ENCODE measurements at places on chromosomes 11 and 22.

DNA sequence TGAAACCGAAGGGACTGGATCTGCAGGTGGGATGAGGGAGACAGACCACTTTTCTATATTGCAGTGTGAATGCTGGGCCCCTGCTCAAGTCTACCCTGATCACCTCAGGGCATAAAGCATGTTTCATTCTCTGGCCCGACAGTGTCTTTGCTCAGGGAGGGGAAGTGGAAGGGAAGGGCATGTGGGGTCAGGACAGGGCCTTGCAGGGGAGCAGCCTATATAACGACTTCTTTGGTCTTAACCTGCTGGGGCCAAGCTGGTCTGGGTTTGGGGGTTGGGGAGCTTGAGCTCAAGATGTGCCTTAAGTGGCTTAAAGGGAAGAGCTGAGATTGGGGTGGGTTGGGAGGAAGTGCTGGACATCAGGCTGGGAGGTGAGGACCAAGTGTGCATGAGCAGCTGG, 86.4 kb downstream of the GDPD4 start:
- no peak for DNase-seq

- DNase-seq, result peak; percentile 84
Measured at GRCh38 chr11:125902927-125903710, at the start of gene PUS3. PUS3 (minus strand) TSS chr11:125903206; CDS start chr11:125896284, 6,922 bp downstream.

DNA sequence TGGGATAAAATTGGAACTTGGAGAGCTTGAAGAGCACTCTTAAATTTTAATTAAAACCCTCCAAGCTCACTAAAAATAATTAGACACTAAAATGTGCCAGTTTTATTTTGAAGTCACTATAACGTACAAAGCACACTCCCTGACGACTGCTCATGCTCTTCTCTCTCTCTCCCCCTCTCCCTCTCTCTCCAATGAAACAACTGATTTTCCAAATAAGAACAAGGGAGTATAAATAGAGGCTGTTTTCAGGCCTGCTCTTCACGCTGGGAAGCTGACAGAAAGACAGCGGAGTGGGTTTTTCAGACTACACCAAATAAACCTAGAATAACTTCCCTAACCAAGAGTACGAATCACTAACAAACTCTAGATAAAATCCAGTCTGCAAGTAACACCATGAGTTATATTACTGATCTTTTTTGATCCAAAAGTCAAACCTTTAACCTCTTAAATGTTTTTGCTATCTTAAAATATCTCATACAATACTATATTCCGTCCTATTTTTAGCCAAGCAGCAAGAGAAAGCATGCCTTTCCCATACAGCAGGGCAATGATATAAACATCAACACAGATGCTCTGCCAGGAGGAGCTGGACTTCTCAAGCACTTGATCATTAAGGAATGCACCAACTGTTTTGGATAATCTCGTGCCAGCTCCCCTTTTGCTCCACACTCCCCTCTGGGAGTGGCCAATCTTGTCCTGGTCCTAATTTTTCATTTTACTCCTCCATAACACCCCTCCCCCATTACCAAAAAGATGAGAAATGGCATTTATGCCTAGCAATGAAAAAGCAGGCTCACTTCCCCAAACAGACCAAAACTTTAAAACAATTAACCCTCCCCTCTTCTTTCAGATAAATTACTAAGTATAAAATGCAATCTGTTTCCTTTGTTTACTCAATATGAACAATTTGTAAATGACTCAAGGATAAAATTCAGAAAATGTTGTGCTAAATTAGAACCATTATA, 116.9 kb downstream of the SOX6 start:
- no peak for DNase-seq

DNA sequence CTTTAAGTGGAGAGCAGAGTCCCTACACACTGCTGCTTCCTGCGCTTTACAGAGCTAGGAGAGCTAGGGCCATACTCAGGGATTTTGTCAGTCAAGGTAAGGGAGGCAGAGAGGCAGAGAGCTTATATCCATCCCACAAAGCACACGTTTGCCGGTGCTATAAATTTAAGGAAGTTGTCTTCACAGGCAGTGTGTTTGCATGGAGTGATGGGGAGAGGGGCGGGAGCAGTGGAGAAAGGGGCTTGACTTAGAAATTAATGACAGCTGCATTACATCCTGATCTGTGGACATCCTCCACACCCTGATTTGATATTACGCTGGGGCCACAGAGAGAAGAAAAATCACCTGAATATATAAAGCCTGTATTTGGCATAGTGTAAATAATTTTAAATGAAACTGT, 84.1 kb downstream of the NTM start:
- no peak for DNase-seq

DNA sequence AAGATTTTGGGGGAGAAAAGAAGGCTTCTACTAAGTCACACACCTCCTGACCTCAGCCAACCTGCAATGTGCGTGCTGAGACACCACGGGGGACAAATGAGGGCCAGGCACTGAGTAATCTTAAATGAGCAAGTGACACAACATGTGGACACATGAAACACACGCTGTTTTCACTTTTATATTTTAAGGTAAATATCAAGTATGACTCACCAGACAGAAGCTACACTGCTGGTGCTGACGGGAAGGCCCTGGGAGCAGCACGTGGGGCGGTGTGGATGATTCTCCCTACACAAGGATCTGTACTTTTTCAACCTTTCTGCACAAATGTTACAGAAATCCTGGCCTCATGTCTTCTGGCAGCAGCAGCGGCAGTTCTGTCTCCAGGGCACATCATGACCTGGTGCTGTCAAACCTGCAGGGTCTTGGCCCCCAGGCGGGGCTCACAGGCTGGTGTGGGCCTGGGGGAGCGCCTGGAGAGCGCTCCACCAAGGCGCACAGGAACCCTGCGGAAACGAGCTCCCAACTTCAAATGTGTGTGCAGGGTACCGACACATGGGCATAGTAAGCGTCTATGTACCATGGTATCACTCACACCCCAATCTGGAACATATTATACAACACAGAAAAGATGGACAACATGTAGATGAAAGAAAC, 61.7 kb downstream of the DGCR2 start:
- DNase-seq, result no peak

DNA sequence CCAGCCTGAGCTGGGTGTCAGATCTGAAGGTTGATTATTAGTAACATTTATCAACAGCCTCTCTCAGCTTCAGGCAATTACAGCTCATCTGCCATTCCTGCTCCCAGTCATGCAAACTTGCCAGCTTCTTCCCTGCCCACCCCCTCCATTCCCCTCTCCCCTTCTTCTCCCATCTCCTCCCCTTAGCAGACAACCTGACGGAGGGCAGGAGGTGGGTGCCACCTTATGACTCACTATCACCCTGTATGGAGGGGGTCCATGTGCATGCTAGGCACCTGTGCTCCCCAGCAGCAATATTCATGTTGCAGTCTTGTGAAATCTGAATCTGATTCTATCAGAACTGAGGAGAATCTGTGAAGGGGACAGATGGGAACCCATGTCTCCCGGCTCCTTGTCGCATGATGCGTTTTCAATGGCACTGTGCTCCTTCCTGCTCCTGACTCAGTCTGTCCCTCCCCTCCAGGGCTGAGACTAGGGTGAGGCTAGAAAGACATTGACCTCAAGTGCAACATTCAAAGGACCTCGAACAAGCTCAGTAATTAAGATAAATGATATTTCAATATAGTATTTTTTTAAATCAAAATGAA, 46.3 kb upstream of the TUB start:
- no peak for DNase-seq

- DNase-seq, result no peak
Measured at GRCh38 chr22:38469306-38469781, 1.4 kb downstream of the KDELR3 start.

DNA sequence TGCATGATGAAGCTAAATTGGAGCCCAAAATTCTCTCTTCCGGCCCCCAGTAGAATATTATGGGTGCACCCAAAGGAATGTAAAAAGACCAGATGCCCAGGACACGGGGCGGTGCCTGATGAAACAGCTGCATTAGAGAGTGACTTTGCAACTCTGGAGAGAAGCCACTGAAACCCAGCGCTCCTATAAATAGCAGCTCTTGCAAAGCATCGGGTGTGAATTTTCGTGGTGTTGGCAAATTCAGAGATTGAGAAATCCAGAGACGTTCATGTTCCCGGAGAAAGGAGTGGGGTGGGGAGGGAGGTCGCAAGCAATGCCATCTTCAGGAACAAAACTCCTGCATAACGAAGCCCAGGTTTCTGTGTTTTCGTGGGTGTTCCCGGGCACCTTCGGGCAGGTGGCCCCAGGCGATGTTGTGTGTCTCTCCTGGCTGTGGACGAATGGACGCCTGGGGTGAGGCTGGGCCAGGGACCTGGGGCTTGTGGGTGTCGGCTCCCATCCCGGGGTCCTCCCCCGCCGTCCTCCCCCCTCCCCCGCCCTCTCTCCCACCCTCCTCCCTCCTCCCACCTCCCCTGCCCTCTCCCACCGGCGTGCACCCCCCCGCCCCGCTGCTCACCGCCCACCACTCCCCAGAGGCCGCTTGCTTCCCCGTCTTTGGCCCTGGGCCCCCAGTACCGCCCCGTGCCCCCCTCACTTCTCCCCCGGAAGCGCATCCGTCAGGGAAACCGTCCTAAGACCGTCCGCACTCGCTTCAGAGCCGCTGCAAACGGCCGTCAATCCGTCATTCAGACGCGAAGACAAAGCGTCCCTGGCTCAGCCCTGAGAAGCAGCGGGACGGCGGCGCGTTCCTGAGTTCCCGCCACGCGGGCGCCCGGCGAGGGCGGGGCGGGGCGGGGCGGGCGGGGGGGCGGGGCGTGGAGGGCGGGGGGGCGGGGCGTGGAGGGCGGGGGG, 26.7 kb upstream of the TOLLIP start:
- DNase-seq, result peak; percentile 41

- DNase-seq, result no peak
Measured at GRCh38 chr22:27724709-27725108, 76.8 kb downstream of the MN1 start.

GRCh38 chr11:130979386-130979972, 63.2 kb upstream of the SNX19 start:
- DNase-seq, result no peak

DNA sequence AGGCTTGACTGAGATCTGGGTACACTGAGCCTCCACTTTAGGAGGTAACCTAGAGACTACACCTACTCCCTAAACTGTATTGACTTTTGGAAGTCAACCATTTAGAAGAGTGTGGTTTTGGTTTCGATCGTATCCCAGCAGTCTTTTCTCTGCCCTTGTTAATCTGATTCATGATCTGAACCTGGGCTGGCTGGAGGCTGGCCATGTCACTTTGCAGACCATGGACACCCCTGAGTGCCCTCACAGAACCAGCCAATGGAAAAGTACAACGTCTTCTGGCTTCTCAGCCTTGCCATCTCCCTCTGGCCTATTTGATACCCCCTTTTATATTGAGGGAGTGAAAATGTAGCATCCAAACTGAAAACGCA, 10.8 kb downstream of the EHF start:
- no peak for DNase-seq

DNA sequence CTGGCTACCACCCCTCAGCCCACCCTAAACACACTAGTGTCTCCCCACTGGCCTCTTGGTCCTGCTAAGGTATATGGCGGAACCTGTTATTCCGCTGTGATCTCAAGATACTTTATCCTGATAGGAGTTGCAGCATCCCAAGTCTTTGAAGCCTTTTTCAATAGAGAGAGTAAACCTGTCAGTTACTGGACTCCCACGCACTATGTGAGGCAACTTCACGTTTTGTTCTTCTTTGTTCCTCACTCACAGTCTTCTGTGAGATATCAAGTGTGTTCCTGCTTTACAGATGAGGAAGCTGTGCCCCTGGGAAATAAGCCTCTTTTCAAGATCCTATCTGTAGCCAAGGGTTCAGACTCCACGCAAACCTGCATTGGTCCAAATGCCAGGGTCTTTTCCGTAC, 127.8 kb downstream of the MYO18B start:
- no peak for DNase-seq

- DNase-seq, result no peak
Measured at GRCh38 chr11:115464269-115464668, 39.9 kb downstream of the CADM1 start.

GRCh38 chr11:3684819-3685172, 13.6 kb upstream of the CHRNA10 start:
- DNase-seq, result no peak

GRCh38 chr11:132604431-132604830, 927.9 kb downstream of the OPCML start:
- no peak for DNase-seq

DNA sequence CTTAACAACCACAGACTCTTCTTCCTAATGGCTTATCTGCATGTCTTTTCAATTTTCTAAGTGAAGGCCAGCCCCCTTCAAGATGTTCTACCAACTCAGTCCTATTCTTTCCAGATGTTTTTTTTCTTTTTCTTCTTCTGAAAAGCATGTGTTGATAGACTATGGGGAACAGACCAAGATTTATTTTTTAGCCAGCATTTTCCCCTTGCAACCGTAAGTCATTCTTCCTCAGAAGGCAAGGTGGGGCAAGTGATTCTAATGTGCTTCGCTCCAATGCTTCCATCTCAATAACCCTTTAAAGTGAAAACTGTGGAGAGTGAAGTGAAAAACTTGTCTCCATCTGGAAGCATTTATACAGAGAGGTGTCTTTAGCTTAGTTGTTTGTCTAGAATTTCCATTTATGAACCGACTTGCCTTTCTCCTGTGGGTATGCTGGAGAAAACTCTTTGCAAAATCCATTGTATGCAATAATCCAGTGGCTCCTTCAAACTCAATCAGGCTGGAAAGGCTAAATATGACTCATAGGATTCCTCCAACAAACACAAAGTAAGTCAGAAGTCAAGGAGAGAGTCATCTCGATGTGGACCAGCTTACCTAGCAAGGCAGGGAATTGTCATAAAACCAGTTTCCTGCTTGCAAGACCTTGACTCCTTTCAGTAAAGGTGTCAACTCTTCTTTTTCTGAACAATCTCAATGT, 83.7 kb downstream of the MAML2 start:
- DNase-seq, result no peak

- DNase-seq, result no peak
Measured at GRCh38 chr11:109405671-109406070, 16.3 kb upstream of the C11orf87 start.

DNA sequence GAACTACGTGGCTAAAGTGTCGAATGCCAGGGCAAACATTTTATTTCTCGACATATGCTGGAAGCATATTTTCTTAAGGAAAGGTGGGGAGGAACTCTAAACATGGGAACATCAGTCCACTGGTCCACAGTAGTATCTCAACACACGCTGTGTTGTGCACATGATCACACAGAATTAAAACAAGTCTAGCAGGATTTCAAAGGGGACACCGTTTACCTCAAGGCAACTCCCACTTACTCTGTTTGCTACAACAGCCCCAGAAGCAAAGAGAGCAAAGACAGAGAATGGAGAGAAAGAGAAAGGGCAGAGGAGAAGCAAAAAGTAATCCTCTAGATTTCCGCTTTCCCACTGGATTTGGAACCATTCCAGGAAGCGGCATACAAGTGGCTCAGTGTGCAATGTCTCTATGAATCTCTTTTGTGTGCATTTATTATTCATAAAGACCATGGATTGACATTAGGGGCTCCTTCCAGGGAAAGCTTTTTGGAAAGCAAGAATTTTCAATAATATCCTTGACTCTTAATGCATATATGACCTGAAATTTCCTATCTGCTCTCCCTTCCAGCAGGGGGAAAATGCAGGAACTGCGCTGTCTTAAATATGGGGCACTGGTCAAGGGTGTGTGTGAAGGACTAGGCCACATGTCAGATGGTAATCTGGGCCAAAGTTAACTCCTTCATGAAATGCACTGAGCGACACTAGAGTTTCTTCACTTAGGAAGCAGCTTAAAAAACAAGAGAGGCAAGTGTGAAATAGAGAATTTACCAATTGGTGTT, 34.8 kb upstream of the CCDC34 start:
- DNase-seq, result no peak

GRCh38 chr22:25736378-25737011, 5.5 kb upstream of the MYO18B start:
- DNase-seq, result peak; percentile 5
